ENCODE measurements at places on chromosomes 6 and 20.

DNA sequence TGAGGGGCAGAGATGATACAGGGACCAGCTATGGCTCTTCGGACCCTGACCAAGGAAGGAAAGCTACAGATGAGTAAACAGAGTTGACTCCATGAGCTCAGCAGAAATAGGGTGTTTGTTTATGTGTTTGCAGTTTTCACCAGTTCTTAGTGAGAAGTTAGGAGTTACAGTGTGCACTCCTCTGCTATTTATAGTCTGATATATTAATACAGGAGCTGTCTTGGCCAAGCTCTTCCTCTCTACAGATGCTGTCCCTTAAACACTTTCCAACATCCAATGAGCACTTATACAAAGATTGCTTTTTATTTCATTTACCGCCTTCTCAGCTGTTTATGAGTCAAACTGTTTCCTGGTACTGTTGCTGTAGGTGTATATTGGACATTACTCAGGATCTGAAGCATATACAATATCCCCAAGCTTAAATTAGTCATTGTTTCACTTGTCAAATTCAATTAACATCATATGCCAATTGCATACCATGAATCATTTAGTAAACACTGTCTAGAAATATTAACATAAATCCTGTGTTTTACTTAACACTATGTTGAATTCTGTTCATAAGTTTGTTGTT, 618.0 kb downstream of the PRKN start:
- no peak for DNase-seq

DNA sequence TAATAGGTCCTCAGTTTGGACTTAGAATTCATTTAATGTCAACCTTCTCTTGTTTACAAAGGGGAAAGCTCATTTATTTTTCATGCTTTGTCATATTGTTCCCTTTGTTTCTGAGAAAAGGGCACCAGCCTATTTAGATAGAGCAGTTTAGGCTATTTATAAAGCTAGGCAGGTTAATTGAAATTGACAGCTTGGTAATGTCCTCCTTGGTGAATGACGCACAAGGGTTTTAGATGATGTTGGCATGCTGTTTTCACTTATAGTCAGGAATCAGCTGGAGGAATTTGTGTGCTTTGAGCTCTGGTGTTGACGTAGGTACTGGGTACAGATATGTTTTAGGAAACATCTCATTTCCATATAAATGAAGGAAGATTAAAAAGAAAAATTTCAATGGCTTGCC, 45.2 kb downstream of the BCKDHB start:
- no peak for DNase-seq

DNA sequence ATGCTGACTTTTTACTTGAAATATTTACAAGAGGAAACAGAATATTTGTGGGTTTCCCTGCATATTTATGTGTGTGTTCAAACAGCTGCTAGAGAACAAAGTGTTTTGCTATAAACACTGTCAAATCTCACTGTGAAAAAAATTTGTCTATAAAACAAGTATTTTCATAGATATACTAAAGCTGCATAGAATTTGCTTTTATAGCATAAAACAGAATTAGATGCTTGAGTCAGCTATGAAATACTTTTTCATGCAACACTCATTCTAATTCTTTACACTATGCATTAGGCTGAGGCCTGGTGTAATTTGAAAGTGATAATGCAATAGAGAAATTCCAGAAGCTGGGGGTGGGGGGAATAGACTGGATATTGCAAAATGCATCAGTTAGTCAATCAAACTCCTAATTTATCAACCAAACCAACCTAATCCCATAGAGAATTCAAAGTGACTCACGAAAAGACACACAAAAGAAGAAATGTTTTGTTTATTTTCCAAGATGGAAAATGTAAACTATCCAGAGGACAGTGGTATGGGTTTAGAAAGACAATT, 148.2 kb downstream of the LAMA2 start:
- DNase-seq: no peak

- DNase-seq: no peak
These were observed 26.3 kb downstream of the MAPK14 start for GRCh38 chr6:36053878-36054277.

DNA sequence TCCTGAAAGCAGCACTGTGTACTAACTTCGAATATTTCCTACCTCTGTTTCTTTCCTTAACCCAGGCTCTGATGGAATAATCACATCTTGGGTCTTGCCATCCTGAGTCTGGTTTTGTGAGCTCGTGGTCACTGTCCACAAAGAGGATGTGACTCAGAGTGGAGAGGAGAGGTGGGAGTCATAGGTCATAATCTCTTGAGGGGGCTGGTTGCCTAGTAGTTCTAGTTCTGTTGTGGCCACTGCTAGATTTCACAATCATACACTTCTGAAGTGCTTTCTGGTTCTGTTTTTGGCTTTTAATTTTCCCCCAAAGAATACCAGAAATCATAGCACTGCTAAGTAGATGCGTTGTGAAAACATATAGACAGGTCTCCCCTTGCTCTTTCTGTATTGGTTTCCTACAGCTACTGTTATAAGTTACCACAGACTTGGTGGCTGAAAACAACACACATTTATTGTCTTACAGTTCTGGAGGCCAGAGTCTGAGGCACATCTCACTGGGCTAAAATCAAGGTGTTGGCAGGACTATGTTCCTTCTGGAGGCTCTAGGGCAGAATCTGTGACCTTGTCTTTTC, 102.8 kb downstream of the NRSN1 start:
- DNase-seq: no peak

DNA sequence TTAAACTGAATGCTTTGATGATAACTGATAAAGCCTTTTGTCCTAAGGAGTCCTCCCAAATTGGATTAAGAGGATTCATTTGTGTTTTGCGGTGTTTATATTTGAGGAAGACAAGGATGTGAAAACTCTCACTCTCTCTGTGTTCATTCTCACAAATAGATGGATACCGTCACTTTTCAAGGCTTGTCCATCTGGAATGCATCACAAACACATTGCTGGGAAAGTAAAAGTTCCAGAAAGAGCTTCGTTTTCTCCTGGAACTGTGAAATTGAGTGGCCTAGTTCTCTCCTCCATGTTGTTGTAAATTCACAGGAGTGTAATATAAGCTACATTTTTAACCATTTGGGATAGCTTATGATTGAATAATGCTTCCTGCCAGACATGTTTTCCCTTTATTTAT, 581.6 kb upstream of the FLRT3 start:
- DNase-seq: no peak

GRCh38 chr6:167146977-167147376, 10.8 kb downstream of the GPR31 start:
- no peak for DNase-seq

- DNase-seq: no peak
These were observed 3.0 kb upstream of the SDCBP2 start for GRCh38 chr20:1331801-1332453.

GRCh38 chr6:39396854-39397253, 74.4 kb upstream of the KCNK16 start:
- no peak for DNase-seq

- DNase-seq: no peak
These were observed 32.7 kb downstream of the TLDC2 start for GRCh38 chr20:36908603-36909002.

DNA sequence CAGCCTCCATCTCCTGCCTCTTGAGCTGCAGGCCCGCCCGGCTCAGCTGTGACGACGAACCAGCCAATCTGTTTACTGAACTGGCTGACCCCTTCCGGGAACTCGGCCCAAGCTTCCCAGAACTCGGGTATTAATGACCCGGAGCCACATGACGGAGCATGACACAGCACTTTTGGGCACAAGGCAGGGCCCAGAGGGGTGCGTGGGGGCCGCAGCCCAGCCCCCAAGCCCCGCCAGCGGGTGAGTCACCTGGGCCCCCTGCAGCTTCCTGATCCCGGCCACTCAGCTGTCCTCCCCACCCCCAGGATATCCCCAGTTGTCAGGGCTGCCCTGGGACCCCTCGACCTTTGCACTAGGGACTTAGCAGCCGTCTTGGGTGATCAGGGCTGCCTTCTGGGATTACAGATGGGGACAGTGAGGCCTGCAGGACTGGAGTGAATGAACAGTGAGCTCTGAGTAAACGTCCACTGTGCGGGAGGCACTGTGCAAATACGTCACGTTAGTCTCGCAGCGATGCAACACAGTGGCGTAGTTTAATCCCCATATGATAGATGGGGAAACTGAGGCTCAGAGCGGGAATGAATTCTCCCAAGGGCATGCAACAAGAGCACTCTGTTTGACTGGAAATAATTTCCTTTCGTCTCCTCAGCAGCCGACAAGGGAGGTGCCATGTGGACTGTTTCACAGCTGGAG, 102.1 kb downstream of the CEBPB start:
- DNase-seq: no peak

GRCh38 chr6:10550764-10551163, 29.6 kb downstream of the GCNT2 start:
- DNase-seq: no peak

DNA sequence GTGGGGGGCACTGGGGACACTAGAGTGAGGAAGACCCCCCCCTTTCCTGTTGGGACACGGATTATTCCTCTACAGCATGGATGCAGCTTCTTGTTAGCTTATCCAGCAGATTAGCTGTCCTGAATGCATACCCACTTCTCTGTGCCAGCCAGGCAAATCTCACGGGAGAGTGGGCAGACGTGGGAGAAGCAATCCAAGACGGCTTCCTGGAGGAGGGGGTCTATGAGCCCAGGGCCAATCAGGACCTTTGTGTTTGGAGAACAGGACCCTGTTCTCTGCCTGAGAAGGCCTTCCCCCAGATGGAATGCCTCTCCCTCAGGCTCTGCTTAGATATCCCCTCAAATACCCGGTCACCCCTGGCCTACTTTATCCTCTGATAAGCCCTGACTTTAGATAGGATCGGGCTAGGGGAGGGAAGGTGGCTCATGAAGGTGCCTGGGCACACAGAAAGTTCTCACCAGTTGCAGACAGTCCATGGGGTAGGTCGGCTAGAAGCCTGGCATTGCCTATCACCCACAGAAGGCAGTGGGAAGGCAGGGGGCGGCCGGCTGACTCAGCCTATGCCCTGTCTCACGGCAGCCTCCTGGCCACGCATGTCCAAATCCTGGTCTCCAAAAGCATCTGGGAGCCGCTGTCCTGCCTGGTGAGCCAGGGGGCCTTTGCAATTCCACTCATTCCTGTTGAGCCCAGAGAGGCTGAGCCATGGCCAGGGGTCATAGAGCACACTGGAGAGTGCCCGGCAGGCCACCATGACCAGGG, 34.7 kb downstream of the SUN5 start:
- no peak for DNase-seq

DNA sequence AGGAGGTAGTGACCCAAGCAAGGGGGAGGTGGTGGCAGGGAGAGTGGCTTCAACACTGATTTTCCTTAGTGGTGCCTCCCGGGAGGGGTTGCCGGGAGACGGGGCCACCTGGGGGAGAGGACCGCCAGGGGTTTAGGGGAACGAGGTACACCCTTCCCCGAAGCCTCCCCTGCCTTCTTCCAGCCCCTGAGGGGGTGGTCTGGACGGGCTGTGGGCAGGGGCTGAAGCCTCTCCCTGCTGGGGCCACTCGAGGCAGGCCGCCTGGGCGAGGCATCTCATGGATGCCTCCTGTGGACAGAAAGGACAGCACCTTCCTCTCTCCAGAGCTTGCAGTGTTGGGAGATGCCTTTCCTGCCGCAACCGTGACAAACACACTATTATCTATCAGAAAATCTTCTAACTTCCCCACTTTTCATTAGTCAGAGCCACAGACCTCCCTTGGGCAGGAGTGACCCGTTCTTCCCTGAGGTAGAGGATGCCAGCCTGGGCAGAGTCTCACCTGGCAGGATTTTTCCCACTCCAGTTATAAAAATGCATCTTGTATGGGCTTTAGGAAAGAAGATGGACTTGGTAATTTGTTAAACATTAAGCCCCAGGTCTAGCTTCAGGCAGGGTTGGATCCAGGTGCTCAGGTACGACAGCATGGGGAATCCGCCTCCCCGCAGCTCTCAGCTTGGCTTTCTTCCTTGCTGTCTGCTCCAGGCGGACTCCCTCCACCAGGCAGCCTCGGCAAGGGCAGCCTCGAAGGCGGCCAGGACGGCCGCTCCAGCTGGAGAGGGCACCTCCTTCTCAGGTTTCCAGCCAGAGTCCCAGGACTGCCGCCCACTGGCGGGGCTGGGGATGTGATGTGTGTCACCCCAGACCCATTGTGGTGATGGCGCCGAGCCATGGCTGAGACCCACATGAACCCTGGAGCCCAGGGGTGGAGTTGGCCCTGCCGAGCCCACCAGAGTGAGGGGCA, 11.0 kb downstream of the HRH3 start:
- no peak for DNase-seq

DNA sequence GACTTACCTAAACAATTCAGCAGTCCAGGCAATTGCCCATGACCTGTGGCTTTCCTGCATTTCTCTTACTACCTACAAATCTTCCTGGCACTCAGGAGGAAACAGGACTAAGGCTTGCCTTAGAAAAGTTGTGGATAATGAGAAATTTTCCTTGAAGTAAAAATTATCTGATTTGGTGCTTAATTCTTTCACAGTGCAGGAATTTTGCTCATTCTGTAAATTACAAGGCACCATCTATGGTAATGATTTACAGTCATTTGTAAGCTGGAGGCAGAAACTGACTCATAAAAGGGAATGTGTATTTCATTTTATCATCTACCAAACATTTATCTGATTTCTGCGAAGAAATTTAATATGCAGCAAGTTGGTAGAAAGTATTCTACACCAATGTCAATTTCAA, 211.5 kb upstream of the FKBP1C start:
- DNase-seq: no peak

DNA sequence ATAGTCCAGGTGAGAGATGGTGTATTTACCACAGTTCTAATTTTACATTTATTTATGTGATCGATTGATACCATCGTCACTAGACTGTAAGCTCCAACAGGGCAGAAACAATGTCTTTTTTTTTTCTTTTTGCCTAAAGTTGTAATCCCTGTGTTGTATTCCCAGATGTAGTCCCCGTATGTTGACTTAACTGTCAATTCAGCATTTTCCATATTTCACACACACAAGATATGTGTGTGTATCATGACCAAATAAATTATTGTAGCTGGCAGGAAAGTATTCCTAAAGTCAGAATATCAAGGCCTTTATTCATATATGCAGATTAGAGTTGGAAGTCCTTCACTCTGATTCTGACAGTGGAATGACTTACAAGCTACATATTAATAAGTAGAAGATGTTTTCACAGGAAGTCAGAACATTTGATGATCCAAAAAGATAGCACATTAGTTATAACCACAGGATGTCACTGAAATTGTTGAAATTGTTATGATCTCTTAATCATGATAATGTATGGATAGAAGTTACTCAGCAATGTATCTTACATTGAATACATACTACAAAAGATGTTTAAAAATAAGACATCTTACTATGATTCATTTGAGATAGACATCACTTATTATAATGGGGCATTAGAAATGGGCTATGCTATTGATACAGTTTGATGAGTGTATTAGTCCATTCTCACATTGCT, 10.6 kb downstream of the RNF182 start:
- no peak for DNase-seq

GRCh38 chr6:134447423-134447822, 129.5 kb upstream of the SGK1 start:
- no peak for DNase-seq
